ENCODE measurements at places on chromosomes 2 and 18.

- DNase-seq, result peak; percentile 68
Observed at GRCh38 chr2:187552828-187553681, 1.2 kb downstream of the TFPI start.

GRCh38 chr2:54106631-54107454 is 8.6 kb upstream of the ACYP2 start:
- peak; percentile 61 for DNase-seq

DNA sequence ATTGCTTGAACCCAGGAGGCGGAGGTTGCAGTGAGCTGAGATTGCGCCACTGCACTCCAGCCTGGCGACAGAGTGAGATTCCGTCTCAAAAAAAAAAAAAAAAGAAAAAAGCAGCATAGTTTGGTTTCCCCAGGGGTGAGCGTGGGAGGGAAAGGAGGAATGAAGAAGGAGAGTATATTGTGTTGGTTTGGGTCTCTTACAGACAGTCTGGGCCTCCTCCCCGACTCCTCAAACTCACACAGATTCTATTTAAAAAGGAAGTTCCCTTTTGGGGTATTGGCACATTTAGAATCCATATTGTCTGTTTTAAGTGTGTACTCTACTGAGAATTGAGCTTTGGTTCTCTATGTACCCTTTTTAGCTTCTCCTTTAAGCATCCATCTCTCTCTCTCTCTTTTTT is 27.4 kb upstream of the SLC20A1 start:
- no peak for DNase-seq

GRCh38 chr2:136057802-136058140 is 60.2 kb downstream of the CXCR4 start:
- DNase-seq, result no peak

- no peak for DNase-seq
Observed at GRCh38 chr2:121362774-121363173, 77.8 kb upstream of the TFCP2L1 start.

Measured in brain microvascular endothelial cell (primary cell).